T follicular helper cell (primary cell): ENCODE measurements at places on chromosomes 1 and 21.

GRCh38 chr1:235127203-235127602 lies 1.4 kb downstream of the TOMM20 start:
- DNase-seq = no peak

GRCh38 chr1:19656780-19657466 lies 7.8 kb upstream of the HTR6 start:
- DNase-seq = no peak

GRCh38 chr1:4375812-4376211 lies 278.6 kb upstream of the AJAP1 start:
- no peak for DNase-seq

DNA sequence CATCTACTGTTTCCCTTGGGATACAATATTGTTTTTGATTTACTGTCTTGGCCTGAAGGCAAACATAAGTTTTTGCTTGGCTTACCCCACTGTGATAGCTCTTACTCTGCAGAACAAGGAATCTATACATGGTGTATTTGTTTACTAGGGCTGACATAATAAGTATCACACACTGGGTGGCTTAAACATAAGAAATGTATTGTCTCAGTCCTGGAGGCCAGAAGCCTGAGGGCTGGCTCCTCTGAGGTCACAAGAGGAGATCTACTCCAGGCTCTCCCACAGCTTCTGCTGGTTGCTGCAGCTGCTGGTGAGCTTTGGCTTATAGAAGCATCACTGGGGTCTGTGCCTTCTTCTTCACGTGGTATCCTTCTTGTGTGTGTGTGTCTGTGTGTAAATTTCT lies 30.7 kb upstream of the IGSF5 start:
- DNase-seq = no peak

DNA sequence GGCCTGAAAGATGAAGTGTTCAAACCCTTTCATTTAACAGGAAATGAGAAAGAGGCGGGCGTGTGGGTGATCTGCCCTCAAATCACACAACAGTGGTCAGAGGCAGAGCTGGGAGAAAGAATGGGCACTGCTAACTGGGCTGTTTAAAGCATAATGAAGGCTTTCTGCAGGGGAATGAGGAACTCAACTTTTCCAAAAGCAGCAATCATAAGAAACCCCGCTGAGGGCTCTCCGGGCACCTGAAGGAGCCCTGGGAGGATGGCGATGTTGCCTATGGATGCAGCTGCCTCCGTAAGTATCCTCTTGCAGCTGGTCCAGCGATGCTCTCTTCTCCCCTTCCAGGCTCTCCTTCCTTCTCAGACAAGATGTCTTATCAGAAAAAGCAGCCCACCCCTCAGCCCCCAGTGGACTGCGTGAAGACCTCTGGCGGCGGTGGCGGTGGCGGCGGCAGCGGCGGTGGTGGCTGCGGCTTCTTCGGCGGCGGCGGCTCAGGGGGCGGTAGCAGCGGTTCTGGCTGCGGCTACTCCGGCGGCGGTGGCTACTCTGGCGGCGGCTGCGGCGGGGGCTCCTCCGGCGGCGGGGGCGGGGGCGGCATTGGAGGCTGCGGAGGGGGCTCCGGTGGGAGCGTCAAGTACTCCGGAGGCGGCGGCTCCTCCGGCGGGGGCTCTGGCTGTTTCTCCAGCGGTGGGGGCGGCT lies 1.2 kb downstream of the LORICRIN start:
- DNase-seq = no peak

GRCh38 chr21:21971384-21971783 lies 973.2 kb downstream of the NCAM2 start:
- no peak for DNase-seq

DNA sequence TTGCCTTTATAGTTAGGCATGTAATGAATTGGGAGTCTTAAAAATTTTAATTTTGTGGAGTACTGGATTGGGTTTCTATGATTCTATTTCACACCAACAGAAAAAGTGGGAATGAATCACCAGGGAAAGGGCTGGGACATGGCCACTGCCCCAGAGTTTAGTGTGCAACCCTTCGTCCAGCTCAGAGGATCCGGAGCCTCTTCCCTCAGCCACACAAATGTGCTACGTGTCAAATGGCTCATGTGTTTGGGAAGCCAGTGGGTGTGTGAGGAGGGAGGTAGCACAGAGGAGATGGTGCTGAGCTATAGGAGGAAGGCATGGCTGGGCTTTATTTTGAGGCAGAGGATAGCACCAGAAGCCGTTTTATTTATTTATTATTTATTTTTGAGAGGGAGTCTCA lies 247.3 kb downstream of the SIPA1L2 start:
- no peak for DNase-seq

DNA sequence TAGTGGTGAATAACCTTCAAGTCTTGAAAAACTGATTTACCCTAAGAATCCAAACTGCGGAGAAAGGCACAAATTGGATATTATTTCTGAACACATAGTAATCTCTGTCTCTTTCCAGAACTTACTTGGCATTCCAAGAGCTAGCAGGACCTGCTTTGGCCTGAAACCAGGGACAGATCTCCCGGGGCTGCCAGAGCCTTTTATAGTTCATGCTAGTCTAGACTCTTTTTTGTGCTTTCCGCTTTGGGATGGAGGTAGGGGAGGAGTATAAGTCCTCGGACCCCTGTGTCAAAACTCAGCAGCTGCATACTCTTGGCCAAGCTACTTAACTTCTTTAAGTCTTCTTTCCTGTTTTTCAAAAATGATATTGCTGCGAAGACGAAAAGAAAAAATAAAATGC lies 3.8 kb upstream of the RYR2 start:
- DNase-seq = no peak

DNA sequence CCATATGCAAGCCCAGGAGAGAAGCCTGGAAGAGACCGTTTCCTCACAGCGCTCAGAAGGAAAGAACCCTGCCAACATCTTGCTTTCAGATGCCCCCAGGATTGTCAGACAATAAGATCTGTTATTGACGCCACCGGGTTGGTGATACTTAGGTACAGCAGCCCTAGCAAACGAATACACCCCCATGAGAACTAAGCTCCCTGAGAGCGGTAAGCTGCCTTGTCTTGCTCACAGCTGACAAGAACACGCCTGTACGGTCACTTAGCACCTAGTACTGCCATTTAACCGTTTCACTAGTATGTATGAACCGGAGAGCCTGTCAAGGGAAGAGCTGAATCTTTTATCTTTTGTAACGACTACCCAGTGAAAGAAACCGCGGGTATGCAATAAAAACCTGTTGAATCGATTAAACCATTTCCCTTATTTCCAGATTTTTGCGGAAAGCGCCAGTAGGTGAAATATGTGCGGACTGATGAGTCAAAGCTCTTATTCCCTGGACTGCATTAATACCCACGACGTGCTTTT lies 619 bp upstream of the ZBTB8B start:
- no peak for DNase-seq

DNA sequence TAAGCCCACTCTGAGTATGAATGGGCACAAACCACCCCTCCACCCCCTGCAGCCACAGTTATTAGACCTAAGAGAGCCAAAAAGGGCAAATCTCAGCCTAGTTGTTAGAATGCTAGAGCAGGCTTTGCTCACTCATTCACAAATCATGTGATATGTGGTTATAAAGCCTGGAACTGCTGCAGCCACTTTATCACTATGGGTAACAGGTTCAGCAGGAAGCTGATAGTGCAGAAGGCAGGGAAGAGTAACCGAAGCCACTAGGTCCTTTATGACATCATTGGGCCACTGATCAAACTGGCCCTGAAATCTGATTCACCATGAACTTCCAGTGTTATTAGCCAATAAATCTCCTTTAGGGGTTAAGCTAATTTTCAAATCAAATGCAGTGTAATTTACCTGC lies 134.7 kb downstream of the GRIK1 start:
- no peak for DNase-seq

DNA sequence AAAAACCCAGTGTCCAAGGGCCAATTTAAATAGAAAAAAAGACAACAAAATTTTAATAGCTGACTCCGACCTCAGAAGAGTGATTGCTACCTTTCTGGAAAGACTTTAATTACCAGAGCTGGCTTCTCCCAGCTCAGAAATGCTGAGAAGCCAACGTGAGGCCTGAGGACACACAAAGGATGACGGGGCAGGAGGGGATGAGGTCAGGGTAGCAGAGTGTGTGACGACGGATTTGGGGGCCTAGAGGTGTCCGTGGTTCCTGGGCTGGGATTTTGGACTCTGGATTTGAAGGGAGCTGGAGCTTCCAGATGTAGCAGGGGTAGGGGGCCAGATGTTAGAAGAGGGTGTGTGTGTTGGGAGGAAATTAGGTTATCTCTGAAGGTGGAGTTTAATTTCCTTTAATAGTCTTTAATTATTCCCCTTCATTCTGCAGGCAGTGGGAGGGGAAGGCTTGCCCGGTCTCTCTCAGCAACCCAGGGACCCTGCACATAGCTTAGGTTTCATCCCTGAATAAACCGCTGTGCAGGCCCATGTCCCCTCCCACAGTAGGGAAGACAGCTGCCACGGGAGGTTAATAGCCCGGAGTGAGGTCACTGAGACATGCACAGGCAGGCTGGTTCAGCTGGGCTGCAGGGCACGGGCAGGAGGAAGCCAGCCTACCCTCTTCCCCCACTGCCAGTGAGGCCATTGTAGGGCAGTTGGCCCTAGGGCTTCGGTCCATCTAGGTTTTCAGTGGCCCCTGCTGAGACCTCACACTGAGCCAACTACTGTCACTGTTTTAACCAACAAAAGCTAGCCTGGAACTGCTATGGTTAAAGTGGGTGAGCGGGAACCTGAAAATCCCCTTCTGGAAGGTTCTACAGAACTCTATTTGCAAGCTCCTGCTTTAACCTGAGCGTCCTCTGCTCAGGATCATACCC lies 3.8 kb upstream of the PADI3 start:
- no peak for DNase-seq

GRCh38 chr1:43152866-43153265 lies 19.2 kb downstream of the EBNA1BP2 start:
- no peak for DNase-seq

DNA sequence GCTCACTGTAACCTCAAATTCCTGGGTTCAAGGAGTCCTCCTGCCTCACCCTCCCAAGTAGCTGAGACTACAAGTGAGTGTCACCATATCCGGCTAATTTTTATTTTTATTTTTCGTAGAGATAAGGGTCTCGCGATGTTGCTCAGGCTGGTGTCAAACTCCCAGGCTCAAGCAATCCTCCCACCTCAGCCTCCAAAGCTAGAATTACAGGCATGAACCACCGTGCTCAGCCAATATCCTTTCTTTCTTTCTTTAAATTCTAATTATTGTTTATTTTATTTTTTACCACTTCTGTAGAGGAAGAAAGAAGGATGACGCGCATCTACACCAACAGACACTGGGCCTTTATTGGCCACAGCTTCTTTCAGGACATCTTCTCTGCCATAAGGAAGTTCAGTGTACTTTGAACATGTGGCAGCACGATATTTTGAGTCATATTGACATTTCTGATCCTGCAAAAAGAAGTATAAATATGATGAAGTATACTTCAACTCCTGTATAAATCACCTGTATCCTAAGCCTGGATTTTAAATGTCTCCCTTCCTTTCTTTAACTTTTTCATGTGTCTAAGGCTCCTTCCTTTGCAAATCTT lies 15.8 kb downstream of the CTSS start:
- no peak for DNase-seq

GRCh38 chr1:178518894-178519293 lies 6.0 kb downstream of the TEX35 start:
- DNase-seq = no peak

GRCh38 chr1:26831546-26832248 lies 5.2 kb downstream of the ZDHHC18 start:
- DNase-seq = no peak

GRCh38 chr1:57209495-57209894 lies 214.4 kb downstream of the DAB1 start:
- DNase-seq = no peak

GRCh38 chr21:29737186-29737585 lies 202.6 kb downstream of the GRIK1 start:
- DNase-seq = no peak

GRCh38 chr1:195878478-195878877 lies 729.8 kb downstream of the KCNT2 start:
- DNase-seq = no peak

DNA sequence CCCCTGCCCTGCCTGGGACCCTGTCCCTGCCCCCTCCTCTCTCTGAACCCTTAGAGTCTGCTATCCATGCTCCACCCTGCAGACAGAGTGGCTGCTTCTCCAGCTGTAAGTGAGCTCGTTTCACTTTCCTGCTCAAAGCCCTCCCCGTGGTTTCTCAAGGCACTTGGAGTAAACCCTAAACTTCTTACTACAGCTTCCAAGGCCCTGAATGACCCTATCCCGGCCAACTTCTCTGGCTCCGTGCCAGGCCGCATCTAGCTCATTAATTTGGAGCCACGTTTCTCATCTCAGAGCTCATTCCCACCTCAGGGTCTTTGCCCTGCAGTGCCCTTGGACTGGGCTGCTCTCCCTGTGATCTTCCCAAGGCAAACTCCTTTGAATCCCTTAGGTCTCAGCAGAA lies 235.1 kb upstream of the RUNX1 start:
- no peak for DNase-seq

GRCh38 chr1:177077734-177078499 lies 86.6 kb downstream of the ASTN1 start:
- DNase-seq = no peak

GRCh38 chr1:211580303-211580687 lies 1.3 kb upstream of the SLC30A1 start:
- no peak for DNase-seq

DNA sequence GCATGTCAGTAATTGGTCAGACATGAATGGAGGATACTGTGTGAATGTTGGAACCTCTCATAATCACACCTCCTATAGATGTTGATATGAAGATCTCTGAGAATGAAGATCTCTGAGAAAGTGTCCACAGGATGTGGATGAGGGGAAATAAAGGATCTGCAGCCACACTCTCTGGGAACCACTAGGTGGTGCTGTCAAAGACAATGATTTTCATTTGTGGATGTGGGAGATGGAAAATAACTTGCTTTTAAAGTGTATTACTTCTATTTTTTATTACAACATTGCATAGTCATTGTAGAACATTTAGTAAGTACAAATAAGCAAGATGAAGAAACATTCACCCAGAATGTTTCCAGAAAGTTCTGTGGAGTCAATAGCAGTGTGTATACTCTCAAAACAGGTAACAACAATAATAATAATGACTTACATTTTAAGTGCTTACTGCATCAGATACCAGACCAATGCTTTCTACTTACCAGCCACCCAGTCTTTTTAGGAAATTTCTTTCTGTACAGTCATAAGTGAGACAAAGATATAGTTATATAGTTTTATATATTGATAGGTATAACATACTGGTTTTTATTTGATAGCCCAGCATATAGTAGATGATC lies 128.2 kb downstream of the ATG4C start:
- no peak for DNase-seq

GRCh38 chr1:182065126-182065845 lies 3.8 kb upstream of the ZNF648 start:
- no peak for DNase-seq

DNA sequence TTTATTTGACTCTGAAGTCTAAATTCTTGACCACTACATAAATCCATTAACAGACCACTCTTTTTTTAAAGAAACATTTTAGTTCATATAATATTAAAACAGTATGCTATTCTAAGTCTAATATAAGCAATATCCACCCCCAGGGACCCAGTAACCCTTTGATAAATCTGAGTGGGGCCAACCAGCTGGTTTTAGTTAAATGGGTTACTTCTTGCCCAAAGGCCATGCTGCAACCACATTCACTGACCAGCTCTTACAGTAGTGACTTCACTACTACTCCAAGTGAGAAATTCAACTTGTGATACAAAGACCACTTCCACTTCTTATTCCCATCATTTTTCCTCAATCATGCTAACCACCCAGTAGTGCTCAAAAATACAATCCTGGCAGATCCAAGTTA lies 20.5 kb downstream of the FUBP1 start:
- DNase-seq = no peak
